ENCODE measurements at places on chromosomes 2 and 18.

DNA sequence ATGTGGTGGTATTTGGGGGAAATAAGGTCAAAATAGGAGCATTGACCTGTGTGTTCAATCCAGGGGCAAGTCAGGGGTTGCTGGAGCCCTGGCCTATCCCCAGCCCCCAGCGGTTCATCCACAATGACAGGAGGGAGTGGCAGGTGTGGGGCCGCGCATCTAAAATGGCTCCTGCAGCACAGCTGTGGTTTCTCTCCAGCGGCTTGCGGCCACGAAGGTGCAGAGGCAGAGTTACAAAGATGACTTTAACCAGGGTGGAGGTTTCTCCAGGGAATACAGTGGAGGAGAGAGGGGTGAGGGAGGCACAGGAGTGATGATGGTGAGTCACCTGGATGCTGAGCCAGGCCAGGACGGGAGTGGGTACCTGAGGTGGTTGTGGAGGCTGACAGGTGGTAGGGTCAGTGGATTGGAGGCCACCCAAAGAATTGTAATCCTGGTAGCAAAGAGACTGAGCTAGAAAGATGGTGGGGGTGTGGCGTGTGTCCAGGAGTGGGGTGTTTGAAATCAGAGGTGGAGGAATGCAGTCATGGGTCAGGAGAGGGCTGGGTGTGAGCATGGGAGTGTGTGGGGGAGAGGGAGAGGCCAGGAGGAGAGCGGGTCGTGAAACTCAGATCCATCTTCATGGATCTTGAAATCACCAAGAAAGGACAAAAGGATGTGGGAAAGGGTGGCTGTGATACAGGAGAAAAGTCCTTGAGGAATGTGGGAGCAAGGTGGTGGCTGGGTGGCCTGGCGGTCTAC is 83.2 kb downstream of the CTIF start:
- DNase-seq, result no peak

- no peak for DNase-seq
These were observed 274.5 kb downstream of the PIK3C3 start for GRCh38 chr18:42229211-42230210.

- DNase-seq, result no peak
These were observed 6.8 kb downstream of the TBR1 start for GRCh38 chr2:161422816-161423403.

DNA sequence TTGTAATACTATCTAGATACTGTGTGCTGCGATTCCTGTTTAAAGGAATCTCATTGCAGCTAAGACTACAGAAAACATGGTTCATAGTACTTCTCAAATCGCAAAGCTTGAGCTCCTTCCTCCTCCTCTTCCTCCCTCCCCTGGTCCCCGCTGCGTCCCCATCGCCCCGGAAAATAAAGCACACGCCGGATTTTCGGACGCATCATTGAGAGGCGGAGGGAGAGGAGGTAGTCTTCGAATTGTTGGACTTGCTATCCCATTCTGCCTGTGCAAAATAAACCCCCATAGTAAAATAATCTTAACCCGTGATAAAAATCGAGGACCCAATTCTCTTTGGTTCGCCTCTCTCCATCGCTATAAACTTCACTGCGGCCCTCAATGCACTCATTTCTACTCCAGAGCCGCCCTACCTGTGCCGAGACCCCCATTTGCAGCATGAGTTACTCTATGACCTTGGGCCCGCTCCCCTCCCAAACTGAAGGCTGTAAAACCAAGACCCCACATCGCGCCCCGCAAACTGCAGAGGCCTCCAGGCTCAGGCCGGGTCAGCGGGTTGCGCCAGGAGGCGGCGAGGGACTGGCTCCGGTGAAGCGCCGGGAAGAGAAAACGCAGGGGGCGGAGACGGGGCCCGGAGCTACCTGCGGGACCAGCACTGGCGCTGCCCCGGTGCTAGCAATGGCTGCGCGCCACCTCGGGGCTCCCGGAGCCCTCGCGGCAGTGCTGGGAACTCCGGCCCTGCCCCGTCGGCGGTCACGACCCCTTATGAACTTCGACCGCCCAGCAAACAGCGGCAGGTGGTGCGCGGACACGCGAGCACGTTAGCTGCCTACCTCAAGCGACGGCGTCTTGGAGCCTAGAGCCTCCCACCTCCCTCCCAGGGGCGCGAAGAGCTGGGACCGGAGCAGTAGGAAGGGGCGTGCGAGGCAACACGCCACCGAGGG is 649 bp downstream of the ESCO1 start:
- DNase-seq, result no peak

- no peak for DNase-seq
These were observed 140.1 kb downstream of the EXOC6B start for GRCh38 chr2:72685638-72686213.

- DNase-seq, result peak; percentile 4
These were observed 12.6 kb downstream of the EVA1A start for GRCh38 chr2:75548036-75548573.

DNA sequence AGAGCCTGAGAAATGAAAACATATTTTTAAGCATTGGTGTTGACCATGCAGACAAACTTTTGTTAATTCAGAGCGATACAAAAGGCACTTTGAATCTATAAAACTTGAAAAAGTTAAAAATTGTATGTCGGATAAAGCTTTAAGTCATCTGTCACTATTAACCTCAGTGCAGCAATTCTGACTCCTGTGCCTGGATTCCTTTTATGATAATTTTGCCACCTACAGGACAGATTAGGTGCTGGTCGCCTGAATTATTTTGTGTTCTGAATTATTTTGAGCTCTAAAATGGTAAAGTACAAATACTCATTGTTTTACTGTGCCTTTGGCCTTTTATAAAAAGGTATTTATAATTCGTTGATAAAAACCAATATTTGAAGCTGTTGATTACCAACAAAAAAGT is 19.4 kb upstream of the RNF138 start:
- DNase-seq, result no peak

DNA sequence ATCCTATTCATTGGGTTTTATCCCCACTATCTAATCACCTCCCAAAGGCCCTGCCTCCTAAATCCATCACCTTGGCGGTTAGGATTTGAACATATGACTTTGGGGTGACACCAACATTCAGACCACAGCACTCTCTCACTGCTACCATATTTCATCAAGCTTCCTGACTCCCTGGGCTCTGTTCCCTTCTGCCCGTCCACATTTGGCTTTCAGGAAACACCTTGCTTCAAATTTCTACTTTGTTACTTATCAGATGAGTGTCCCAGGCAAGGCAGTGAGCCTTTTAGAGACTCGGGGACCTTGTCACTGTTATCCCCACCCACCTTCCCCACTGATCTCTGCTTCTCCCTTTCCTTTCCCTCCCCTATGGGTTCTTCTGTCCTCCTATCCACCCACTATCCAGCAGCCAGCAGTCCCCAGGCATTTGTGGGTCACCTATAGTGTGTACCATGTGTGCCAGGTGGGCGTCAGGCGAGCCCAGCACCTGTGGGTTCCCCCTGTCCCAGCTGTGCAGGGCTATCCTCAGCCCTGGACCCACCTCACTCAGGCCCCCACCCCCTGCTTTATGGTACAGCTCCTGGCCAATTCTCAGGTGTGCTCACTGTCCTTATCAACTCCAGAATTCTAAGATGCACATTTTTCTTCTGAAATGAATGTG is 230.9 kb downstream of the LOXHD1 start:
- DNase-seq, result no peak

DNA sequence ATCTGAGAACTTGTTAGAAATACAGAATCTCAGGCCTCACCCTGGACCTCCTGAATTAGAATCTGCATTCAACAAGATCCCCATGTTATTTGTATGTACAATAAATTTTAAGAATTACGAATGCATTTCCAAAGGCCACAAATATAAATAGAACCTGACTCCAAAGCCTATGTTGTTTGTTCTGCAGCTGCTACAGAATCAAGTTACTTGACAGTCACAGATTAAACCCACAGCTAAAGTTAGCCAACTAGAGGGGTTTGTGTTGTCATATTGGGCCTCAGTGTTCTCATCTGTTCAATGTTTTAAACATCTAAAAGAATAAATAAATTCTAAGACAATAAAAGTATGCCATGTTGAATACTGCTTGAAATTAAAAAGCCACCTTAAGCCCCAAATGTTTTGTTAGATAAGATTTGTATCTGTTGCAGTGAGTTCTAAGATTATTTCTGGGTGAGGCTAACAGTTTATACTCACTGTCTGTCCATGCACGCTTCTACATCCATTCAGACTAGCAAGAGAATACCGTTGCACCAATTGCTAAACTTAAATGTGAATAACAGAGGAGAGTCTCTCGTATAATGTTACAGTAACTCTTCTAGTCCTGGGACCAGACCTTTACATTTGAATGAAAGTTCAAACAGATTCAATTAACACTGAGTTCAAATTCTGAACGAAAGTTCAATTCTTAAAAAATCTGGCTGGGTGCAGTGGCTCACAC is 200.4 kb downstream of the MEMO1 start:
- DNase-seq, result no peak

DNA sequence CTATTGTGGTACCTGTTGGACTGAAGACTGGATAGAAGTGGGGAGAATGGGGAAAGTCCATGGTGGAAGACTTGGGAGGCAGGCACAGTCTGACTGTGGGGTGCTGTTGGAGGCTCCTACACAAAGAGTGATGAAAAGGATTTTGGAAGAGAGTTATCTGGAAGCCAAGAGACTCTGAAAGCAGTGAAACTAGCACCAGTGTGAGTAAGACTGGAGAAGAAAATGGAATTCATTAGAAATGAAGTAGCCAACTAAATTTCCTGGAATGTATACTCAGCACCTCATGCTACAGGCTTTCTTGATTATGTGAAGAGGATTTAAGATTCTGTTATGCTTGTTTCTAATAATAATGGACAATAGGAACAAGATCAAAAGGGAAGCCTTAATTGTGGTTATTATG is 27.7 kb downstream of the ELP2 start:
- no peak for DNase-seq
